ENCODE measurements at places on chromosomes 12 and 14. TPM values are rescaled to one million over a fixed set of nuclear protein-coding genes. Genes with fewer than 3 reads are reported as not detected.

GPRC5D gene
- total RNA-seq = not detected

ADAMTS20 gene
- not detected for total RNA-seq

SPIC gene
- not detected for total RNA-seq

DPPA3 gene
- total RNA-seq = not detected

LPAR5 gene
- total RNA-seq = 15.7 TPM

MAP3K9 gene
- 11.9 TPM for total RNA-seq

C12orf56 gene
- total RNA-seq = 0.23 TPM

MDM2 gene
- total RNA-seq = 64.7 TPM

CLEC4A gene
- not detected for total RNA-seq

GSKIP gene
- 31.1 TPM for total RNA-seq

RASAL1 gene
- total RNA-seq = 0.04 TPM

TPH2 gene
- total RNA-seq = not detected

Measured in hair follicular keratinocyte (primary cell).